ENCODE measurements at places on chromosomes 16 and 17.

- peak; percentile 72 for DNase-seq
Observed at GRCh38 chr17:57130708-57131461, 45.8 kb downstream of the AKAP1 start.

- DNase-seq, result no peak
Observed at GRCh38 chr17:82826211-82826610, 13.6 kb downstream of the ZNF750 start.

GRCh38 chr17:79160980-79161636 lies 86.5 kb downstream of the ENGASE start:
- DNase-seq, result peak; percentile 26

GRCh38 chr16:3618769-3619141 lies 7.3 kb upstream of the SLX4 start:
- DNase-seq, result no peak

GRCh38 chr17:59372138-59372751 lies 40.8 kb downstream of the YPEL2 start:
- DNase-seq, result peak; percentile 33

DNA sequence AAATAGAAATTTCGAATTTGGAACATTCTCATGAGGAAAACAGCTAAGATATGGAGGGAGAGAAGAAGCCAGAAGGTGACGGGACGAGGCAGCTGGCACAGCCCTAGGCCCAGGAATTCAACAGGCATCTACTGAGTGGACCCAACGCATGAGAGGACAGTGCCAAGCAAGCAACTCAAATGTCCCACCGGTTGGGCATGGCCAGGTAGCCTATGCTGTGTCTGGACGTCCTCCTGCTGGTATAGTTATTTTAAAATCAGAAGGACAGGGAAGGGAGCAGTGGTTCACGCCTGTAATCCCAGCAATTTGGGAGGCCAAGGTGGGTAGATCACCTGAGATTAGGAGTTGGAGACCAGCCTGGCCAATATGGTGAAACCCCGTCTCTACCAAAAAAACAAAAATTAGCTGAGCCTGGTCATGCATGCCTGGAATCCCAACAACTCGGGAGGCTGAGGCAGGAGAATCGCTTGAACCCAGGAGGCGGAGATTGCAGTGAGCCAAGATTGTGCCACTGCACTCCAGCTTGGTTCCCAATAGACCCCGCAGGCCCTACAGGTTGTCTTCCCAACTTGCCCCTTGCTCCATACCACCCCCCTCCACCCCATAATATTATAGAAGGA lies 2.0 kb downstream of the GH1 start:
- DNase-seq, result no peak
